T-helper 1 cell treated with Interleukin-12 subunit alpha and Interleukin-12 subunit beta and Interleukin-4 antibody, amounts not matched to agents 30 ng/mL and 1 ng/mL, for 36 hours (primary cell): ENCODE measurements at places on chromosomes 4 and X. TPM values are rescaled to one million over a fixed set of nuclear protein-coding genes. Genes with fewer than 3 reads are reported as not detected.

The PDE6B gene
- total RNA-seq = 12.5 and 16.2 TPM in 2 replicates

The FOXO4 gene
- total RNA-seq = 11.0 and 11.3 TPM in 2 replicates

The MFSD8 gene
- 21.0 and 21.2 TPM in 2 replicates for total RNA-seq

The SRPK3 gene
- not detected in 2 replicates for total RNA-seq

The NHS gene
- 5.4 and 5.6 TPM in 2 replicates for total RNA-seq

The GC gene
- not detected in 2 replicates for total RNA-seq

The UGT2B7 gene
- total RNA-seq = not detected in 2 replicates

The WNK3 gene
- 0.07 and 0.10 TPM in 2 replicates for total RNA-seq
